ENCODE measurements at places on chromosomes 2 and 18.

DNA sequence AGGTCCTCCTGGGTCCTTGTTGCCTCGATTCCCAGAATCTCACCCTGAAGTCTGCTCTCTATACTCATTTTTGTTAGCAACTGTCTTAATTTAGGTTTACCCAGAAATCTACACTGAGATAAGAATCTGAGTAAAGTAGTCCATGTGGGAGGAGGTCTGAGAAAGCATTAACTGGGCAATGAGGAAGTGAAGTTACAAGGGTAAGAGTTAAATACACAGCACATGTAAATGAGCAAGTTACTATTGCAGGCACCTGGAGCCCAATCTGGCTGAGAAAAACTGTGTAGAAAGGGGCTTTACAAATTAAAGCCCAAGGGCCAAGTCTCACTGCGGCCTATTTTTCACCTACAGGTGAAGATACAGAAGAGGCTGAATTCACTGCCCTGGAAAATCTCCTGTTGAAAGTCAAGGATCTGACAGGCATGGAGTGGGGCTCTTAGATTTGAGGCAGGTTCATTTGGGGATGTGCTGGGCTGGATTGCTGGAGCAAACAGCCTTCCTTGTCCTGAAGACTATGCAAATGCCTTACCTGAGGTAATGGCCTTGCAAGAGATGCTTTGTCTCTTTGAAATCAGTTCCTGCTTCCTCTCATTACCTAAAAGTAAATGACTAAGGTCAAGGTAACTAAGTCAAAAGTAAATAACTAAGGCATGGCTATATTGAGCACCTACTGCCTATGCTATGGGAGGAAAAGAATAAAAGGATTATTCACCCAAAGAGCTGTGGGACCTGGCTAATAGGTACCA is 84.4 kb upstream of the DYNAP start:
- no peak for DNase-seq

DNA sequence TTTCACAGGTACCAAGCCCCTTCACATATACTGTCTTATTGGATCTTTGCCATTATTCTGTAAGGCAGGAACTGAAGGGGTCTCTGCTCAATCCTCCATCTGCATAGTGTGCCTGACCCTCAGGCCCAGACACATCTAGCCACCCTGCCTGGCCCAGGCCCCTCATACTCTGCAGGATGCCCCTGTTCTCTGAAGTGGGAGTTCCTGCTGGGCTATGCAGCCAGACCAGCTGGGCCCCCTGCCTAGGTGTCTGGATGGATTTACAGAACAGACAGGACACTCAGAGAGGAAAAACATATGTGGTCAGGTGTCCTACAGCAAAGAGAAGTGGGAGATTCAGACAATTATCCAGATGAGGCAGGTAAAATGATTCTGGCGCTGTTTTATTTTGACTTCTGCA is 42.0 kb downstream of the SLC4A5 start:
- DNase-seq = no peak

DNA sequence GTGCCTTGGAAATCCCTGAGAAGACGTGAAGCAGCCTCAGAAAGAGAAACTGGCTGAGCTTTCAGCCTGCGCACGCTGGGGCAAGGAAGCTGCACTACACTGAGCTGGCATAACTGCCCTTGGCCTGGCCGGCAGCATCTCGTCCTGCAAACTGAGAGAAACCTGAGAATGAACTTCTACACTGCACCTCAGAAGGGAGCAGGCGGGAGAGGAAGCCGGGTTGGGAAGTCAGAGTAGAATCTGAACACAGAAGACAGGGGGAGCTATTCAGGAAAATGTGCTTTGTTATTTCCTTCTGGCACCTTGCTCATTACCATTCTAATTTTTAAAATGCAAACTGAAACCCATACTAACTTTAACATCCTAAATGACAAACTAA is 70.9 kb downstream of the ZEB2 start:
- no peak for DNase-seq

DNA sequence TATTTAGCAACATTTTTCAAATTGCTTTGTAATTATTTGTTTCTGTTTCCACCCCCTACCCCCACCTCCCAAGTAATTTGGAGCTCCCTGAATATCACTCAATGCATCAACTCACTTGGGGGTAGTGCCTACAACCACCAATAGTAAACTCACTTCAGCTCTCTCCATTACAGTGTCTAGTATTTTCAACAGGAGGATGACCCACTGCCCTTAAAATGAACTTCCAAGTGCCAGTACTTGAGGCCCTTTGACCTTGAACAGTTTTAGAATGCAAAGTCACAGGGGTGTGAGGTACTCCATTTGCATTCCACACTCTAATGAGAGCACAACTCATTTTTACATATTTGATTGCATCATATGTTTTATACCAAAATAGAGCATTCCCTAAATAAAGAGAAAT is 523.0 kb downstream of the ERBB4 start:
- DNase-seq = no peak

- no peak for DNase-seq
Measured at GRCh38 chr18:36058674-36059073, 8.7 kb downstream of the RPRD1A start.

GRCh38 chr2:218400167-218400929 is 680 bp downstream of the CTDSP1 start:
- DNase-seq = no peak

DNA sequence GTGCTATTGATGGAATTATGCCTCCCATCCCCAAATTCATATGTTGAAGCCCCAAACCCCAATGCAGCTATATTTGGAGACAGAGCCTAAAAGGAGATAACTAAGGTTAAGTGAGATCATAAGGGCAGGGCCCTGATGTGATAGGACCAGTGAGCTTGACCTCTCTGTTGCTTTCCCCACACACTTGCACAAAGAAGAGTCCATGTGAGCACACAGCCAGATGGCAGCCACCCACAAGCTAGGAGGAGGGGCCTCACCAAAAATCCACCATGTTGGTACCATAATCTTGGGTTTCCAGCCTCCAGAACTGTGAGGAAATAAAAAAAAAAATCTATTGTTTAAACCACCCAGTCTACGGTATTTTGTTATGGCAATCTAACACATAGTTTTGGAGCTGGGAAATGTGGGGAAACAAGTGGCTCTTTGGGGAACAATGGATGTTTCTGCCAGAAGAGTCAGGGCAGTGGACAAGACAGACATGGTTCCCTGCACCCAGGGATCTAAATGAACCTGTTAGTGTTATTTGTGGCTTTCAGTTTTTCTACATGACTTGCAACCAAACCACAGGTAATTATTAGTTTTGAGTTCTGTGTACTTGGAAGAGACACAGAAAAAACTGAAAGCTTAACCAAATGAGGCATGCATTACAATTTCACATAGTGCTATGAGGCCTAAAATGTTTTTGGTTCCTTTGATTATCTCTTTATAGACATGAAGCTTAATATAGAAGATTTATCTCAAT is 259.1 kb downstream of the LTBP1 start:
- no peak for DNase-seq

GRCh38 chr18:48803951-48804855 is 146.6 kb downstream of the SMAD7 start:
- DNase-seq = no peak

- DNase-seq = no peak
Measured at GRCh38 chr18:44958455-44958854, 277.8 kb downstream of the SETBP1 start.

GRCh38 chr2:238940806-238941205 is 92.9 kb downstream of the TWIST2 start:
- no peak for DNase-seq

GRCh38 chr2:238114331-238114841 is 14.2 kb downstream of the ESPNL start:
- no peak for DNase-seq

- no peak for DNase-seq
Measured at GRCh38 chr2:37586663-37587317, 84.7 kb downstream of the CDC42EP3 start.

Measured in fibroblast of pulmonary artery (primary cell).